Calu3 (cell line): ENCODE measurements at places on chromosomes 3 and 15. TPM values are rescaled to one million over a fixed set of nuclear protein-coding genes. Genes with fewer than 3 reads are reported as not detected.
A peak's percentile ranks its signal among the peaks of the same experiment; 100 is the strongest.

- peak overlapping the region; percentile 50 for H3K27ac ChIP-seq
- no peaks in the 10 kb centered on the region for H3K27me3 ChIP-seq
- peaks cover 73% of the 10 kb centered on the region for H3K36me3 ChIP-seq
- H3K4me3 ChIP-seq = no peak overlapping the region
Measured at GRCh38 chr3:172201136-172201869, 161.9 kb downstream of the FNDC3B start.

DNA sequence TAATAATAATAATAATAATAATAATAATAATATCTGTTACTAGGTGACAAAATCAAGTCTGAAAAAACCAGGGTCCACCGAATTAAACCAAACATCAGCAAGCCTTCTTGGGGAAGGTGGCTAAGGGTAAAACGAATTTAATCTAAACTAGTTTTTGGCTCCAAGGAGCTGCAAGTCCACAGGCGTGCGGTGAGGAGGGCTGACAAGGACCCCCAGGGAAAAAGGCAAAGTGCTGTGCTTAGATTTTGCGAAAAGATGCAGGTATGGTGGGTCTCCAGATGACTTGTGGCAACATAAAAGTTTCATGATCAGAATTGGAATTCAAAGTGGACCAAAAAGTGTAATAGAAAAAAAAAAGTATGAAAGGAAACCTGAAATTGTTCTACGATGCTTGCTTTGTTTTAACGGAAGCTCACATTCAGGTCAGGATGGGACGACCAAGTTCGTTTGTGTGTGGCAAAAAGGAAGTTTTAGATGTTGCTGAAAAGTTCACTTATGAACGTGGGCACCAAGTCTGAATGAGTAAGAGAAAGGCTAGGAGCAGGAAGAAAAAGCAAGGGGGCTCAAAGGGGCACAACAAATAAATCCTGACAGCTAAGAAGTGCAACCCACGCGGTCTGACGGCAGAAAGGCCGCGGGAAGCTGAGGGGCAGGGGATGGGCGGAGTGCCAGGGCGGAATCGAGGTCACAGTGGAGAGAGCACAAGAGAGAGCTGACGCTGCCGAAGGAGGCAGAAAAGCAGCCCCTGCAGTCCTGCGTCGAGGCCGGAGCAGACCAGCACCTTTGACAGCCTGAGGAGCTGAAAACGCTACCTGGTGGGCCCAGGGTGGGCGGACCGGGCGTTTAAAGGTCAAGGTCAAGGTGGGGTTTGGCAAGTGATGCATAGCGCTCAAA is 1.1 kb downstream of the WDR82 start:
- H3K4me1 ChIP-seq = peaks cover 50% of the 10 kb centered on the region
- peak overlapping the region; percentile 99 for H3K4me3 ChIP-seq
- H3K27me3 ChIP-seq = no peaks in the 10 kb centered on the region
- peaks cover 67% of the 10 kb centered on the region for H3K36me3 ChIP-seq
- peak; percentile 68 for DNase-seq
- H3K27ac ChIP-seq = peak overlapping the region; percentile 99

GRCh38 chr3:32243519-32243918 is 5.0 kb downstream of the CMTM8 start:
- no peak overlapping the region for H3K27ac ChIP-seq
- peaks cover 43% of the 10 kb centered on the region for H3K4me1 ChIP-seq
- H3K4me3 ChIP-seq = no peak overlapping the region
- peaks cover 11% of the 10 kb centered on the region for H3K36me3 ChIP-seq
- DNase-seq = no peak
- no peaks in the 10 kb centered on the region for H3K27me3 ChIP-seq

SLC15A2 gene
- 4.6 and 10.7 TPM in 2 replicates for total RNA-seq

DNA sequence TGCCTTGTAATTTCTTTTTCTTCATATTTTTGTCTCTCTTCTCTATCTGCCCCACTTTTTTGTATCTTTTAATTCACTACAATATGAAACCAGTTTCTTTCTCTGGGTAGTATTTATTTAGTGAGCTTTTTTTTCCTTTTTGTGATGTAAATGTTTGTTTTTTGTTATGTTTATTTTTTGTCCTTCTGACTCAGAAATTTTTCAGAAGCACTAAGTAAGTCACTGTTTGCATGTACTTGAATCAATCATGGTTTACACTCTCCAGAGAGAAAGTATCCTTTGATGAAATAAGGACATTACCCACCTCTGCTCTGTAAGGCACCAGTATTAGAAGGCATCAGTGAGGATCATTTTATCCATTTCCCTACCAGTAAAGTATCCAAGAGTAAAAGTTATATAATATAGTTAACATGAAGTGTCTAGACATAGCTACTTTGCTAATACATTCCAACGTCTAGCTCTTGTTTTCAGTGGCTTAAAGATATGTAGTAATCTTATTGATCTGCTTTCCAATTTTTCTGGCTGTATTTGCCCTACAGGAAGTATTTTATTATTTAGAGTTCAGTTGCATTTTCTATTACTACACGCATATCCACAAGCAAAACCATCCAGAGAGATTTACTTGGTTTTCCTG is 25.4 kb downstream of the FILIP1L start:
- H3K4me3 ChIP-seq = no peak overlapping the region
- H3K4me1 ChIP-seq = peaks cover 23% of the 10 kb centered on the region
- no peaks in the 10 kb centered on the region for H3K36me3 ChIP-seq
- no peaks in the 10 kb centered on the region for H3K27me3 ChIP-seq
- no peak for DNase-seq

GRCh38 chr3:62011666-62012065 is 361.7 kb downstream of the FEZF2 start:
- H3K27ac ChIP-seq = no peak overlapping the region
- no peak overlapping the region for H3K4me3 ChIP-seq
- H3K36me3 ChIP-seq = no peaks in the 10 kb centered on the region
- DNase-seq = no peak
- H3K27me3 ChIP-seq = no peaks in the 10 kb centered on the region
